ENCODE measurements at places on chromosomes 6 and 20.

- DNase-seq = no peak
Observed at GRCh38 chr6:56694002-56694401, 51.3 kb upstream of the DST start.

DNA sequence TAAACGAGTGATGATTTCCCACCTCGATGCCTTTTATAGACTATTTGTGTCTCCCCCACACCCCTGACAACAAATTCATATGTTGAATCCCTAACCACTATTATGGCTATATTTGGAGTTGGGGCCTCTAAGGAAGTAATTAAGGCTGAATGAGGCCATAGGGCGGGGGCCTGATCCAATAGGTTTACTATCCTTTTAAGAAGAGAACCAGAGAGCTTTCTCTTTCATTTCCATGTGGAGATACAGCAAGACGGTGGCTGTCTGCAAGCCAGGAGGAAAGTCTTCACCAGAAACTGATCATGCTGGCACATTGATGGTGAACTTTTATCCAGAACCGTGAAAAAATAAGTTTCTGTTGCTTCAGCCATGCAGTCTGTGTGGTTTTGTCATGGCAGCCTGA, 38.9 kb upstream of the CLIC5 start:
- DNase-seq = no peak

- no peak for DNase-seq
Observed at GRCh38 chr6:21026576-21027273, 492.5 kb downstream of the CDKAL1 start.

DNA sequence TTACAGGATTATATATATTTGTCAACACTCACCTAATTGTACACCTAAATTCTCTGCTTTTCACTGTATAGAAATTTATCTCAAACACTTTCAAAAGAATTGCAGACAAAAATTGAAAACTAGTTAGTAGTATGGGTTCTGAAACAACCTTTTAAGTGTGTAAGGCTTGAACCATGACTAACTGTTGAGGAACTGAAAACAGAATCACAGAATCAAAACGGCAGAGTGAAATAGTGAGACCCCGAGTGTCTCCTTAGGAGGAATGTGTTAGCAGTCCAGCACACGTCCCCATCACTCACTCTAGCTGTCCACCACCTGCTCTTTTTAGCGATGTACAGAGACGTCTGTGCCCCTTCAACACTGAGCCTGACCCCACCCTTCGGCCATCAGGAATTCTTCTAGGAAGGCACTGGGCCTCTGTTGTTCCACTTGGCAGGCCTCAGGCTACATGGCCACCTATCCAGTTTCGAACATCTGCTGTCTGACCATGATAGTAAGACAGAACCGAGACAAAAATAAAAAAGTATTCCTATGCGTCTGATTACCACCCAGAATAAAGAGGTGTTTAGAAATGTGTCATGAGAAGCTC, 227.4 kb downstream of the C6orf118 start:
- no peak for DNase-seq

- no peak for DNase-seq
Observed at GRCh38 chr20:46083101-46083500, 6.7 kb downstream of the NCOA5 start.
